ENCODE measurements at places on chromosomes 2 and 18.

GRCh38 chr2:4047961-4048891 lies 344.9 kb downstream of the DCDC2C start:
- DNase-seq, result peak; percentile 49

DNA sequence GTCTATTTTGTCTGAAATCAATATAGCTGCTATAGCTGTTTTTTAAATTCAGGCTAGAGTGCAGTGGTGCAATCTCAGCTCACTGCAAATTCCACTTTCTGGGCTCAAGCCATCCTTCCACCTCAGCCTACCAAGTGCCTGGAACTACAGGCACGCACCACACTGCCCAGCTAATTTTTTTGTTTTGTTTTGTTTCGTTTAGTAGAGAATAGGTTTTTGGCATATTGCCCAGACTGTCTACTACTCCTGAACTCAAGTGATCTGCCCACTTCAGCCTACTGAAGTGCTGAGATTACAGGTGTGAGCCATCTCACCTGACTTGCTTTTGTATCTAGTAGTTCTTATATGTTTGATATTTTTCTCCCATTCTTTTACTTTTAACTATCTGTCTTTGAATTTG lies 259.7 kb downstream of the CDH19 start:
- DNase-seq, result peak; percentile 25

DNA sequence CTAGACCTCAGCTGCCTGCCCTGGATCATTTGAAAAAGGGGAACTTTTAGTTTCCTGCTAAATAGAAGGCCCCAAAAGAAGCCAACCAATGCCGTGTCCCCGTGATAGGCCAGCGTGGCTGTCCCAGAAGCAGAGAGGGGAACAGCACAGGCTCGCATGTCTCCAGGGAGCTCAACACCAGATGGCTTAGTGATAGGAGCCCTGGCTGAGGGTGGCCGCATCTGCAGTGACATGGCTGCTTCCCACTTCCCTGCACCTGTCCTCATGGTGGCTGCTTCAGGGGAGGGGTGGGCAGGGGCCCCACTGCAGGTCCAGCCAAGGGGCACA lies 79.6 kb downstream of the MBP start:
- no peak for DNase-seq

- no peak for DNase-seq
These were observed 38.7 kb upstream of the COL5A2 start for GRCh38 chr2:189218236-189218635.

All from bronchial epithelial cell (primary cell).